ENCODE measurements at places on chromosomes 1 and 21. TPM values are rescaled to one million over a fixed set of nuclear protein-coding genes. Genes with fewer than 3 reads are reported as not detected.
A peak's percentile ranks its signal among the peaks of the same experiment; 100 is the strongest.

DNA sequence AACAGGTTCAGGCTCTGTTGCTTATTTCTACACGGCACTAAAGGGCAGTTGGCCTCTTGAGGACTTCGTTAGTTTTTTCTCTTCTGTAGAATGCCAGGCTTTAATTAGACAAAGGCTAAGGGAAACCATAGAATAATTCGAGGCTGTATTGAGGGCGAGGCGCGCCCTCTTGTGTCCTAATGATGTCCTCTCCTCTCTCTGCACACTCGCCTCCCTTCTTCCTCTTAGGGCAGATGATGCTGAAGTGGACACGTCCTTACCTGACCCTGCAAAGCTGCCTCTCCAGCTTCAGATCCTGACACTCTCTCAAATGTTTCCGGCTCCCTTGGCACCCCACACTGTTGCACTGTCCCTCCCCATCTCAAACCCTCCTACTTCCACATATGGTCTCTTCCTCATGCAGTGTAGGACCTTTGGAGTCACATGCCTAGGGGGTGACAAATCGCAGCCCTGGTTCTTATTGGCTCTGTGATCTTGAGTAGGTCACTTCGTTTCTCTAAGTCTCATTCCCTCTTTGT lies 1.9 kb upstream of the ZSCAN20 start:
- peak; percentile 84 for DNase-seq

Gene NUDT4B
- 2.3 TPM for polyA plus RNA-seq

Gene TSPEAR
- polyA plus RNA-seq: 1.0 TPM

DNA sequence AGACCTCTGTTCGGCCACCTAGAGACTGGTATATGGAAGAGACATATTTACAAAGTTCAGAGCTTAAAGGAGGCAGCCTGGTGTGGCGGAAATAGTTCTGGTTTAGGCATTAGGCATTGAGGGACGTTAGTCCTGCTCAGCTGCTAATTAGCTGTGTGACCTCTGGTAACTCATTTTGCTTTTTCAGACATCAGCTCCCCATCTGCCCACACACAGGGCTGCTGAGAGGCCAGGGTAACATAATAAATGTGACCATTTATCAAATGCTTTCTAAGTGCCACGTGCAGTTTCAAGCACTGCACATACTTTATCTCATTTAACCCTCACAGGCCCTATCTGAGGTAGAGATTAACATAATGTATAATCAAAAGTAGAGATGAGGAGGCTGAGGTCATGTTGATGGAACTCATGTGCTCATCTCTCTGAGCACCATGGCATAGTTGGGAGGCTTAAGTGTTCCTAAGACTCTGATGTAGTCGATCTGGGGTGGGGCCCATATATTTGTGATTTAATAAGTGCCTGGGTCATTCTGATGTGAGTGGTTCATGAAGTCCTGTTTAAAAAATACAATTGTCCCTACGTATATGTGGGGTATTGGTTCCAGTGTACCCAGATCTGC lies 267.2 kb upstream of the PLXNA2 start:
- no peak for DNase-seq

DNA sequence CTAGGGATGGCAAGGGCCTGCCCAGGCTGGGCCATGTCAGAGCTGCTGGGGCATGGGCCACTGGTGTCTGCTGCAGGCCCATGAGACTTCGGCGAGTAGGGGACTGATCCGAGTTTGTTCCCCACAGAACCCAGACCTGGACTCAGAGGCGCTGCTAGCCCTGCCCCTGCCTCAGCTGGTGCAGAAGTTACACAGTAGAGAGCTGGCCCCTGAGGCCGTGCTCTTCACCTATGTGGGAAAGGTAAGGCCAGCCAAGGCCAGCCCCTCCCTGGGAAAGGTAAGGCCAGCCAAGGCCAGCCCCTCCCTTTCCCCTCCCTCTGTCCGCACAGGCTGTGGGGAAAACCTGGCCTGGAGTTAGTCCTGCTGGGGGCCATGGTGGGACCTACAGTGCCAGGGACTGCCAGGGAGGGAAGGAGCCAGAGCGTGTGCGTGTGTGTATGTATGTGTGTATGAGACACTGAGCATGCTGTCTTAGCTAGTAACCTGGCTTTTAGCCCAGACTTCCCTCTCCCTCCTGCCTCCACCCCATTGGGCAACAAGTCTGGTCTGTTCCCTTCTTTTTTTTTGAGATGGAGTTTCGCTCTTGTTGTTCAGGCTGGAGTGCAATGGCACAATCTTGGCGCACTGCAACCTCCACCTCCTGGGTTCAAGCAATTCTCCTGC lies 8.0 kb downstream of the FAAH start:
- peak; percentile 22 for DNase-seq

DNA sequence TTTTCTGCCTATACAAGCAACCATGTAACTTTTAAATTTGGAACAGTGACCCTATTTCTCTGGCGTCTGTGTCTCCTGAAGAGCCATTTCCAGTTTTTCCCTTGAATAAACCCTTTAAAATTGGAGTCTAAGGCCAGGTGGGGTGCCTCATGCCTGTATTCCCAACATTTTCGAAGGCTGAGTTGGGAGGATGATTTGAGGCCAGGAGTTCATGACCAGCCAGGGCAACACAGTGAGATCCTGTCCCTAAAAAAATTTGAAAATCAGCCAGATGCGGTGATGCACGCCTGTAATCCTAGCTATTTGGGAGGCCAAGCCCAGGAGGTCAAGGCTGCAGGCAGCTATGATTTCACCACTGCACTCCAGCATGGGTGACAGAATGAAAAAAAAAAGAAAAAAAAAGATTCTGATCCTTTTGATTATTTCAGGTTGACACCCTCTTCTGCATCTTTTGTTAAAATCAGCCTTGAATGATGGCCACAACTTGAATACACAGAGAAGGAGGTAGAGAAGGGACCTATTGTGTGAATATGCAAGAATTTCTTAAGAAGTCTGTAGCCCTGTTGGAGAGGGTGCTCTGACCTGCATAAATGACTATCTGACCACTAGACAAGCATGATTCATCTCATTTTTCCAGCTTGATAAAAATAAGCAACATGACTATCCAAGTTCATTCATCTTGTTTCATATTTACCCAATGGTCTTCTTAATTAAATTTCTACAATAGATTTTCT lies 40.2 kb upstream of the PARP1 start:
- DNase-seq: no peak

Gene SYCP1
- 0.30 TPM for polyA plus RNA-seq

Gene ZNF362
- 67.5 TPM for polyA plus RNA-seq

GRCh38 chr1:159436469-159436868 lies 3.1 kb upstream of the OR10J1 start:
- DNase-seq: no peak

Gene PTGS2
- 0.84 TPM for polyA plus RNA-seq

Gene PTPRC
- 4.9 TPM for polyA plus RNA-seq

Gene KRTAP12-2
- not detected for polyA plus RNA-seq

DNA sequence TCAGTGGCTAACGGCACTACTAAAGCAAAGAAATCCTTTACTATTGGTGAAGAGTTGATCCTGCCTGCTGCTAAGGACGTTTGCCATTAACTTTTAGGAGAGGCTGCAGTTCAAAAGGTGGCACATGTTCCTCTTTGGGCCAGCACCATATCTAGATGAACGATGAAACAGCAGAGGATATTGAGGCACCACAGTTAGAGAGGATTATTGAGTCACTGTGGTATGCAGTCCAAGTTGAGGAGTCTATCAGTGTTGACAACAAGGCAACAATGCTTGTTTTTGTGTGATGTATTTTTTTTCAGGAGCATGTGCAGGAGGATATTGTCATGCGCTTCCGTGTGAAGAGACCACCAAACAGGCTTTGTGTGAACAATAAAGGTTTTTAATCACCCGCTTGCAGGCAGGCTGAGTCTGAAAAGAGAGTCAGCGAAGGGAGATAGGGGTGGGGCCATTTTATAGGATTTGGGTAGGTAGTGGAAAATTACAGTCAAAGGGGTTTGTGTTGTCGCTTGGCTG lies 80.9 kb downstream of the UCHL5 start:
- no peak for DNase-seq

Gene FMOD
- polyA plus RNA-seq: 36.7 TPM

Gene LENEP
- 0.36 TPM for polyA plus RNA-seq
